AG04450 (cell line): ENCODE measurements at places on chromosomes 16 and 17.

GRCh38 chr17:29283496-29283895 is 10.5 kb downstream of the NUFIP2 start:
- DNase-seq, result no peak

DNA sequence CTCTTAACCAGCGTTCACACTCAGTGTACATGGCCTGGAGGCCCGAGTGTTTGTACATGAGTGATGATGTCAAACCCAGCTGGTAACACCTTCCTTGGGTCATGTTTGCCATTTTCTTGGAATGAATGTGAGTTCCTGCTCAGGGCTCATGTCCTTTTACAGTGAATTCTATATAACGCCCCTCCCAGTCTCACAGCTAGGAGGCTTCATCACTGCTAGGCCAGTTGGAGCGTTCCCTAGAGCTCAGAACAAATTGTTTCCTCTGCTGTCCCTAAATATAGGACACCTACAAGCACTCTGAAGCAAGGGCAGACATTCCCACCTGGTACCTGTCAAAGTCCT is 5.5 kb downstream of the TIMM22 start:
- no peak for DNase-seq

DNA sequence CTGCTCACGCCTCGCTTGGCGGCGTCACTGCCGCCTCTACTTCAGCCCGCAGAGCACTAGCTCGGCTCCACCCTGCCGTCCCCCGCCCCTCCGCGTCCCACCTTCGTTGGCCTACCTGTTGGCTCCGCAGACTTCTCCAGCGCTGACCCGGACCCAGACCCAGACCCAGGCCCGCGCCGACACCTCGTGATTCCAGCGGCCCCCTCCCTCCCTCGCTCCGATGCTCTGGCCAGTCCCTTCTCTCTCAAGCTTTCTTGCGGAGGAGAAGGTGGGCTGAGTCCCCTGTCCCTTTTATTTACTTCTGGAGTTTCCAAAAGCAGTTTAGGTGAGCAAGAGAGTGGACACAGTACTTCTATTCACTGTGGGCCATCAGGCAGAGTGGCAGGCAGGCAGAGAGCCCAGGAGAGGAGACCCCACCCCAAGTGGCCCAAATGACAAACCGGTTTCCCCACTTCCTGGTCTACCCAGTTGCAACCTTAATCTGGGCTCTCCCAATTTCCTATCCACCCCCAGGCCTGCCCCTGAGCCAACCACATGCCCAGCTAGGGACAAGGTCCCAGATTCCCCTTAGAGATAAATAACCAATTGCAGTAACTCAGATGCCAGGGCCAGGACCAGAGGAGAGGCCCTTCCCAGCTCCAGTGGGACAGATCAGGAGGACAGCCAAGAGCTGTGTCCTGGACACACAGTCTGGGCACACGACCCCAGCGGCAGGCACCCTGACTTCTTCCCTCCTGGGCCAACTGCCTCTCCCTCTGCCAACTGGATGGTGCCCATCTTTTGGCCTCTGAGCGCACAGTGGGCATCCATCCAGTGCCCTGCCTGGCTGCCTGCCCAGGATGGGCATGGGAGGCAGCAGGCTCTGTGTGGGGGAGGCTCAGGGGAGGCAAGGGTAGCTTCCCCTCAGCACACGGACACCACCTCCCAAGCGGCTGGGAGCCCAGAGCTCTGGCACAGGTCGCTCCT is 1.2 kb upstream of the SRCIN1 start:
- no peak for DNase-seq

DNA sequence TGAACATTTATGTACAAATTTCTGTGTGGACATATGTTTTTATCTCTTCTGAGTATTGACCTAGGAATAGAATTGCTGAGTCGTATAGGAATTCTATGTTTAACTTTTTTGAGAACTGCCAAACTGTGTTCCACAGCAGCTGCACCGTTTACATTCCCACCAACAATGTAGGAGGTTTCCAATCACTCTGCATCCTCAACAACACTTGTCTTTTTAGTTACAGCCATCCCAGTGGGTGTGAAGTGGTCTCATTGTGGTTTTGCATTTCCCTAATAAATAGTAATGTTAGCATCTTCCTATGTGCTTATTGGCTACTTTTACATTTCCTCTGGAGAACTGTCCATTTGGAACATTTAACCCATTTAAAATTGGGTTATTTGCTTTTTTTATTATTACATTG is 36.6 kb upstream of the NACA2 start:
- DNase-seq, result no peak

DNA sequence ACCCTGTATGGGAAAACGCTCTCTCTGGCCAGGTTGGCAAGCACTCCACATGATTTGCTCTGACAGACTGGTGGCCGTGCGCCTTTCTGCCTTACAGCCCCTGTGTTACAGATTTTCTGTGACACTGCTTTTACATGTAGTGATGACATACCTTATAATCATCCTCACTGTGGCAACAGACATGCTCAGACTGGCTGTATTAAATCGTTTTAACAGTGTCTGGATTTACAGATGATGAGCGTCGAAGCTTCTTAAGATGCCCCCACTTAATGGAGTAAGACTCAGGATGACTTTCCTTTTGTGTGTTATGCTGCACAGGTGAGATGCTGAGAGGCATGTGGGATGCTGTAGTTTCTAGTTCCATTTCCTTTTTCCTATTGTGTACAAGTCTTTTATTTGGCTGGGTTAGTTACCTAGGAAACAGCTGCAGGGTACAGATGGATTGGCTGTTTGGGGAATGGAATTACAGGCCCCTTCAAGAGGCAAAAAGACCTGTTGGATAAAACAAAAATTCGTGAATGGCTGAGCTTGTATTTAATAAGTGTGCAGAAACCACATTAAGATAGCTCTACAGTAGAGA is 20.9 kb upstream of the VWA3A start:
- no peak for DNase-seq

DNA sequence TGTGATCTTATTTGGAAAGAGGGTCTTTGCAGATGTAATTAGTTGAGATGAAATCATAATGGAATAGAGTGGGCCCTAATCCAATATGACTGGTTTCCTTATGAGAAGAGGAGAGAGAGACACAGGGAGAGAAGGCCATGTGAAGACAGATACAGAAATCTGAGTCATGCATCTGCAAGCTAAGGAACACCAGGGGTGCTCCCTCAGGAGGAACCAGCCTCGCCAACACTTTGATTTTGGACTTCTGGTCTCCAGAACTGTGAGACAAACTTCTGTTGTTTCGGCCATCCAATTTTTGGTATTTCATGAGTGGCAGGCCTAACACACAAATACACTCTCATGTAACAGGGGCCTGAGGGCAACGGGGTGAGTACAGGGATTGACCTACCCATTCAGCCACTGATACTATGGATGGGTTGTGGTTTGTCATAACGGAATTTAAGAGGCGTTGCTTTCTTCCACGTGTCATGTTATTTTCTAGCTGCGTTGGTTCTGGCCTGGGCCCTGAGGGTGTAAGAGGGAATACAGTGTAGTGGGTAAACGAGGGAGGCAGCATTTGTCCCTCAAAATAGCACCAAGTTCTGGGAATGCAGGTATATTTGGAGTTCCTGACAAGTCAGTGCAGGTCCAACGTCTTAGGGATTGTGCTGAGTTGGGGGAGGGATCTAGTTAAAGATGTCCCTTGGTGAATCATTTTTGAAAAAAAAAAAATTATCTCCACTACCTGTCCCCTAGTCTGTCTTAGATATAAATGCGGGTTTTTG is 17.7 kb downstream of the PLCG2 start:
- no peak for DNase-seq

GRCh38 chr16:9345046-9345445 is 253.6 kb downstream of the HAPSTR1 start:
- DNase-seq, result no peak
